Hematopoietic multipotent progenitor cell treated with erythropoietin and hydrocortisone succinate and interleukin-3 and kit ligand, for 6 days (in vitro differentiated cells): ENCODE measurements at places on chromosomes 12 and 14.

- DNase-seq: no peak
Measured at GRCh38 chr12:13749389-13749788, 232.0 kb downstream of the GRIN2B start.

DNA sequence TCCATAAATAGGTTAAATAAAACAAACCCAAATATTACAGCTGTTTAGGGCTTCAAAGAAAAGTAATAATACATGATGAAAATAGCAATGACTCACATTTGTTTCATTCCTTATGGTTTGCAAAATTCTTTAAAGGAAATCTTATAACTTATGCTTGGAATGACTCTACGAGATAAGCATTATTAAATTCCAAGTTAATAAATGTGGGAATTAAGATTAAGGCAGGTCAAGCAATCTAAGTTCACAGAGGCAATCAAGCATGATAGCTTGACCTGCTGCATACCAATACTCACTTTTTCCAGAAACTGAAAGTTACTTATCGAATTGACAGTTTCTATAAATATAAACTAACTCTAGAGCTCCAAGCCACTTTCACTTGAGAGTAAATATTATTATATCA is 1002.9 kb upstream of the SEL1L start:
- no peak for DNase-seq

DNA sequence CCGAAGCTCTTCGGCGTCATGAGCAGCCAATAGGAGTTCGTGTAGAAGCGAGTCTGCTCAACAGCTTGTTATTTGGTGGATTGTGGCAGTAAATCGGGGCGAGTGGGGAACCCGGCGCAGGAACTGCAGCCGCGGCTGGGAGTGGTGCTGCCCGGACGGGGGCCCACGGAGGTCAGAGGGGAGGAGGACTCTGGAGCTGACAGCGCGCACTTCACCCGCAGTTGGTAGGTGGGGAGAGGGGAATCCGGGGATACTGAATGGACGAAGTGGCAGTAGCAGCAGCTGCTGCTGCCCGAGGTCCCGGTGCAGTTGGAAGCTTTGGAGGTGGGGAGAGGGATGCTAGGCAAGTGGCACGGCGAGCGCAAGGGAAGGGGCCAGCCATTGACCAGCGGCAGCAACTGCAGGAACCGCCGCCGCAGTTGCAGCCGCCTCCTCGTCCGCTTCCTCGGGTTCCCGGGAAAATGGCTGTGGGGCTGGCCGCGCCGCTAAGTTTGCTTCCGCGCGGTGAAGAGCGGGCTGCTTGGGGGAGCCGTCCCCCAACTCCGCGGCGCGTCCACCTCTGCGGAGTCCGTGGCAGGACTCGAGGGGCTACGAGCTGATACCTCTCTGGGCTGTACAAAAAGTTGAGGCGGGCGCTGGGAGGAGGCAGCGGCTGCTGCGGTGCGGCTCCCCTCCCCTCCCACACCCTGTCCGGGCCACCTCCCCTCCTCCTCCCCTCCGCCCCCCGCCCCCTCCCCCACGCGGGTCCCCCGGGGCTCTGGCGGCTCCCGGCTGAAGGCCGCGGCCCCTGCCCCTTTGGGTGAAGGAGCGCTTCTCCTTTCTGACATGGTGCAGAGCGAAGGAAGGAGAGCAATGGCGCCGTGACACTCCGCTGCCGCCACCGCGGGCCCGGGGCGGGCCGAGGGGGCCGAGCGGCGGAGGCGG is at the start of gene ARID4A:
Gene ARID4A (plus strand): TSS at position 79 of the 924 bp plus-strand sequence. CDS start 1,300 bp downstream, outside the sequence.
- DNase-seq: peak; percentile 43

DNA sequence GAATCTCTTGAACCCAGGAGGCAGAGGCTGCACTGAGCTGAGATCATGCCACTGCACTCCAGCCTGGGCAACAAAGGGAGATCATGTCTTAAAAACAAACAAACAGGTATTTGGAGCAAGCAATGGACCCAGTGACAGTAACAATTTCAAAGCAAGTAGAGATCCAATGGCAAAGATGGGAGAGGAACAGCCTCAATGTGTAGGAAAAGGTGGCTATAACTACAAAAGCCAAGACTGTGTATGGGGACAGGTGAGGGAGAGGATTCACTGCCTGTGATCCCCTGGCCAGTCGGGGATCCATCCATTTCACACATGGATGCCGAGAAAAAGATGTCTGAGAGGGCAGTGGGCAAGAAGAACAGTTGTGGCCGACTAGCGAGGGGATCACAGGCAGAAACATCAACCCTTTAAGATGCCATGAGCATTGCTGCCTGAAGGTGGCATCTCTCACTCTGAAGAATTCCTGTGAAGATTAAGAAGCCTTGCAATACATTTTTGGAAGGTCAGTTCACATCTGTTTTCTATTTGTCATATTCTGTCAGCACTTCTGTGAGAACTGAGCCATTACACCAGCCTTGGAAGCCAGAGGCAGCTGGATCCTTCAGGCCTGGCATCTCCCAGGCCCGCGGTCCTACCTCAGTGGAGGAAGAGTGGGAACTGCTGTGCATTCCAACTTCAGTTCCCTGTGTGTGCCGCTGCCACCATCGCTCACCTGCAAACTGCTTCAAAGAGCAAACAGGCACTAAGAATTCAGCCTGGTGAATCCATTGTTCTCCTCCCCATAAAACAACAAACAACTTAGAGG is 54.5 kb upstream of the FRS2 start:
- peak; percentile 77 for DNase-seq

GRCh38 chr12:10718279-10718821 is 4.8 kb downstream of the YBX3 start:
- DNase-seq: no peak

DNA sequence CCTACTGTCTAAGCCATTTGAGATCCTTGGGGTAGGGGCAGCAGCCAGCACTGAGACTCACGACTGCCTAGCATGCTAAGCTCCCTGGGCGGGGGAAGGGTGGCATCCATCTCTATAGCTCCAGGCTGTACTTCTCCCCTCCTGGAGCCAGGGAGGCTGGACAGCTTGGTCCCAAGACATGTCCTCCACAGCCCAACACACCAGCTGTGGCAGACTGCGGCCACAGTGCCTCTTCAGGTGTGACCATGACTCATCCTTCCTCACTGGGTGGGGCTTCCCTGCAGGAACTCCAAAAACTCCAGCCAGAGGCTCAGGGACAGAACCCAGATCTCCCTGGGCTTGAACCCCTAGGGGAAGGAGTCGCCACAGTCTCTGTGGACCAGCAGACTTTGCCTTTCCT is 193.9 kb downstream of the GPHN start:
- DNase-seq: no peak

GRCh38 chr12:130227641-130228040 is 65.4 kb downstream of the FZD10 start:
- no peak for DNase-seq

DNA sequence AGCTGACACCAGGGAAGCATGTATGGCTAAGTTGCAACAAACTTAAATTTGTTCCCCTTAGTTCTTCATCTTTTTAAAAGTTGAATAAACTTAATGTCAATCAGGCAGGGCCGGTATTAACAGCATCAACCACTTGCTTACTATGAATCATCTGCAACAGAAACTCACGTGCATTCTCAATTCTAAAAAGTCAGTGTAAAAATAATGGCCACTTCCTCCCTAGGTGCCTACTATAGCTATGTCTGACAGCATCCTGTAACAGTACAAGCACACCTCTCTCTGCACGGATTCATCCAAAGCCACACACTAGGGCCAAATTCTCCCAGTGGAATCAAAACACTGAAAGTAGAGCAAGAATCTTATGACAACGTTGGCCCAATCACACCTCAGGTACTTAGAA is 48.6 kb downstream of the PPP1R36 start:
- DNase-seq: no peak

DNA sequence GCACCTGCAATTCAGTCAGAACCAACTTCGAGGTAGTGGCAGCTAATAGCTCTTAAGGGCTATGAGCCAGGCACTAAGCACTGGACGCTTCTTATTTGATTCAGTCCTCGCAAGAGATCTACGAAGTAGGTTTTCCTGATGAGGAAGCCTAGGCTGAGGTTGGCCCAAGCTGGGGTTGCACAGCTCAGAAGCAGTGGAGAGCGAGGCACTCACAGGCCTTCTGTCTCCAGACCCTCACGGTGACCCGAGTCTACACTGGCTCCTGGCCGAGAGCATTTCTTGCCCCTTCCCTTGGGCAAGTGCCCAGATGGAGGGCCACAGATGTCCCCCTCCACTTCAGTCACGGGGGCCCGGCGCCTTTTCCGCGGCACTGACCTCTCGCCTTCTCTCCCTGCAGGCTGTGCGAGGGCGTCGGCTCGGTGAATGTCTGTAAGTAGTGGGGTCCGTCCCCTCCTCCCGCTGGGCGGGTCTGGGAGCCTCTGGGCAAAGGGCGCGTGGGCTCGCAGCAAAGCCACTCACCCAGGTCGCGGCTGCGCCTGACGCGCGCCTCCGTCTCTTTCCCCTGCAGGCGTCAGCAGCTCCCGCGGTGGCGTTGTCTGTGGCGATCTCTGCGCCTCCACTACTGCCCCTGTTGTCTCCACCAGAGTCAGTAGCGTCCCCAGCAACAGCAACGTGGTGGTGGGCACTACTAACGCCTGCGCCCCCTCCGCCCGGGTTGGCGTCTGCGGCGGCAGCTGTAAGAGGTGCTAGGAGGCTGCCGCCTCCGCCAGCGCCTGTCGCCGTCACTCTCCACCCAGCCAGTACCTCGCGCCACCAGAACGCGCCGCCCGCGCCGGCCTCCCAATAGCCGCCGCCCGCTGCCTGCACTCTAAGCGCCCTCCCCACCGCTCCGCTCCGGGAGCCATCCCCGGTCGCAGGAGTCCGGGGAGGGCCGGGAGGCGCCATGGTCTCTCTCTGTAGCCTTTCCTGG is 13.1 kb downstream of the KRT83 start:
- peak; percentile 62 for DNase-seq

- peak; percentile 67 for DNase-seq
Measured at GRCh38 chr14:69715725-69716477, 51.0 kb upstream of the SRSF5 start.

GRCh38 chr12:83040991-83041390 is 354.3 kb downstream of the TMTC2 start:
- DNase-seq: no peak

DNA sequence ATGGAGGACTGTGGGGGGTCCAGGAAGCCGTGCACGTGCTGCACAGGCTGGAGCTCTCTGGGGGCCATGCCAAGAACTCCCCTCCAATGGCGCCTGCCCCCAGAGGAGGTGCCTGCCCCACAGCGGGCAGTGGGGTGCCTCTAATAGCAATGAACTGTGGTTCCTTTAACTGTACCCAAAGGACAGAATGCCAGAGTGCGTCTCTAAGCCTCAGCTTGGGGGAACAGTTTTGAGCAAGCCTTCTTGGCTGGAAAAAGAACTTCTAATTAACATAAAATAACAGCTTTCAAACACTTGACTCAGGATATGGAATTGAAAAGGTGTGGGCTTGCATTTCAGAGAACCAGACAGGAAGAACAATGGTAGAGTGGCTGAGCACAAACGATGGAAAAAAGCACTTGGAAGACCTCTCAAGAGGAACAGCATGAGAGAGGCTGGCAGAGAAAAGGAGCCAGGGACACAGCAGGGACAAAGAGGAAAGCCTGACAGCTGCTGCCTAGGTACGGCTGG is 195.6 kb downstream of the TTC7B start:
- DNase-seq: no peak

DNA sequence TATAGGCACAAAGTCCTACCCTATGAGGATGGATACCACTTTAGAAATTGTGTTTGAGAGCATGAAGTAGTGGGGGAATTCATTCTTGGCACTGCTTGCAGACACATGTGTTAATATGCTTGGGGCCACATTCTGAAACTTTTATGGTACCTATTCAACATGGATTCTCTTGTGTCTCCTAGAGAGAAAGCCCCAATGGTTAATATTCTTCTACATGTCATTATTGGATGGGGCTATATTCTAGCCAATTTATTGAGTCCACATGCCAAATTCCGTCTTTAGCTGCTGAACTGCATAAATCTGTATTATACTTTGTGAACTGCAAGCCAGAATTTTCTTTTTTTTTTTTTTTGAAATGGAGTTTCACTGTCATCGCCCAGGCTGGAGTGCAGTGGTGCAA is 140.0 kb downstream of the KICS2 start:
- no peak for DNase-seq

DNA sequence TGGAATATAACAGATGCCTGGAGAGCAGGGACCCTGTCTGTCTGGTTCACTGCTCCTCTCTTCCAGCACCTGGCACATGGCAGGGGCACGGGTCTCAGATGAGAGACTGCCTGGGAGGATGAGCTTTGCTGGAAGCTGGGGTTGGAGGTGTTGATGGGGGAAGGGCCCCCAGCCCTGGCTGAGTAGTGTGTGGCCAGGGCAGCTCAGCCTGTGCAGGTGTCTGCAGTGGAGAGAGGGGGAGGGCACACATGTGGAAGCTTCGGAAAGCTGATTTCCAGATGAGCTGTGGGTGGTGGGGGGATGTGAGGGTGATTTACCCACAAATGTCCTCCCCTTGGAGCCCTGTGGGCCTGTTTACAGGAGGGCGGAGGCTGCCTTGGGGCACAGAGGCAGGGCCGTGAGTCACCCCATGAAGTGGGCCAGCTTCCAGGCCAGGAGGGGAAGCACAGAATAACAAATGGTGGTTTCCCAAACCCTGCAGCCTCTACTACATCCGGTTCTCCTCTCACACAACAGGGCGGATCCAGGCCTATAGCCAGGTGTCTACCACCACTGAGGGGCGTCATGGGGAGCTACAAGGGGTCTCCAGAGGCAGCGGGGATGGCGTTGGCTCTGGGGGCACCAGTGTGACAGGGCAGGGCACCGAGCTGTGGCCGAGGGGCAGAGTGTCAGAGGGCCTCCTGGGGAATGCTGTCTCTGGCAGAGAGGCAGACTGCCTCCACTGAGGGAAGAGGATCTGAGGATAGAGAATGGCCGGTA is 11.0 kb downstream of the KRT7 start:
- DNase-seq: peak; percentile 65

GRCh38 chr14:100683578-100683977 is 43.1 kb upstream of the DLK1 start:
- DNase-seq: peak; percentile 27

GRCh38 chr14:42862114-42862513 is 1255.4 kb downstream of the LRFN5 start:
- no peak for DNase-seq

DNA sequence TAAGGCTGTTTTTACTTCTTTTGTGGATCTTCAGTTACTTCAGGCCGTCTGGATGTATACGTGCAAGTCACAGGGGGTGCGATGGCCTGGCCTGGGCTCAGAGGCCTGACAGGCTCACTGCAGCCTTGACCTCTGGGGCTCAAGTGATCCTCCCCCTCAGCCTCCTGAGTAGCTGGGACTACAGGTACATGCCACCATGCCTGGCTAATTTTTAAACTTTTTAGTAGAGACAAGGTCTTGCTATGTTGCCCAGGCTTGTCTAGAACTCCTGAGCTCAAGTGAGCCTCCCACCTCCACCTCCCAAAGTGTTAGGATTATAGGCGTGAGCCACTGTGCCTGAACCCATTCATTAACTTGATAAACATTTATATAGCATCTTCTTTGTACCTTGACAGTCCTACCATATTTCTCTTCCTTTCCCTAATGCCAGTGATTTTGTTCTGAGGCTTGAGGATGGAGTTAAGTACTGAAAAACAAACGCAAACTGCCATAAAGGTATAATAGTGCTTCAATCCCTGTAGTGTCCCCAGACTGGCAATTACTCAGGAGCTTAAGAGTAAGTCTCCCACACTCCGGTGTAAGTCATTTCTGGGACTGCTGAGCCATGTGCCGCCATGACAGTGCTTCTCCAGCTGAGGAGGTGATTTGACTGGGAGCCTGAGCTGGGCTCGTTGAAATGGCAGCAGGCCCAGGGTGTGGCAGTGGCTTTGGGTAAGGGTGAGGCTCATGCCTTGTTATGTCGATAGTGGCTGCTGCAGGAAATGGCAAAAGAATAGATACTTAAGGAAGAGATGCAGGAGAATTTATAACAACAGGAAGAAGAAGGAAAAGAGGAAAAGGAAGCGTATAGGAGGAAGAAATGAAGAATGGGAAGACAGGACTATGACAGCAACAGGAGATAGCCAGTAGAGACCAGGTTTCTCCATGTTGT is 43.7 kb upstream of the HECTD1 start:
- DNase-seq: peak; percentile 78

- peak; percentile 60 for DNase-seq
Measured at GRCh38 chr14:46490238-46490685, 161.3 kb downstream of the RPL10L start.
